ENCODE measurements at places on chromosomes 1 and 21.

DNA sequence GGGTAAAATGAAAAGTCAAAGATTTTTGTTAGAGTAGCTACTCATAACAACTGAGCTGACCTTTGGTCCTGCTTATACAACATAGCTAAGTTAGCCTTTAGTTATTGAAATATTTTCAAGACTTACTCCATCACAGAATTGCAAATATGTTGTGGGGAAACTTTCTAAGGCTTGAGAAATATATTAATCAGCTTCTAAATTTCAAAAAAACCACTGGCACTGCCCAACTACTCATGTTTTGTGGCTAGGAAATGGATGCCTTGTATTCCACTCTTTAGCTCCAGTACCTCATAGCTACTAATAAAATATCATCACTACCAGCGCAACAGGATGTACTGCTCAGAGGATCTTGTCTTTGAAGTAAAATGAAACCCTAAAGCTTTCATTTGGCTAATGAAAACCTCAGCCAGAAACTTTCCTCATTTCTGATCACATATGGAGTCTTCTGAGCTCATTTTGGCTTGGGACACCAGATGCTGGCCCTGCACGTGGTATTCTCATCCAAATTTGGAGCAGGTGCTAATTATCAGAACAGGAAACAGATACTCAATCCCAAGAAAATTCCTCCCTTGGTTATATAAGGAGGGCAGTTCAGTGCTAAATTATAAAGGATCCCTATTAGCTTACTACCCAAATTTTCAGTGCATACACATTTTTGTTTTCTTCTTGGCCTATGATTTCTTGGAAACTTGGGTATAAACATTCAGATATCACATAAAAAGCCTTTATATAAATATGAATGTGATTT lies 690.7 kb downstream of the ADGRL2 start:
- DNase-seq = no peak

DNA sequence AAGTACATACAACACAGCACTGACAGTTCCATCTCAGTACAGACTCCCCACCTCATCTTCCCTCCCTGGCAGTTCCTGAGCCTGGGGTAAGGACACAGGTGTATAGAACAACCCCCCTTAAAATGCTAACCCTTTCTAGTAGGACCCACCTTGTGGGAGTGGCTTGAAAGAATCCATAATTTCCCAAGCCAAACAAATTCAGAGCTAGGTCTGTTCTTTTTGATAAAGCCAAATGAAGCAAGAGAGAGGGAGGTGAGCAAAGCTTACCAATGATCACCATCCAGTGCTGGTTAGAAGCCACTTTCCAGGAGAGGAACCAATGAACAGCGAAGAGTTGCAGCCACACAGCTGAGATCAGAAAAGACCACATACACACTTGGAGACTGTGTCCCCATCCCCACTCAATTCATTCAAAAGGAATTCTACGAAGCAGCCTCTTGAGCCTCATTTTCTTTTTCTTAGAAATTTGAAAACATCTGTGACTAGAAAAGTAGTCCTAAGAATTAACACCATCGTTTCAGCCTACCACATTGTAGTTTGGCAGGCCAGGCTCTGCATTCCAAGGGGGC lies 9.2 kb downstream of the UBE2Q1 start:
- no peak for DNase-seq

GRCh38 chr1:68916221-68916902 lies 419.5 kb upstream of the DEPDC1 start:
- DNase-seq = no peak

DNA sequence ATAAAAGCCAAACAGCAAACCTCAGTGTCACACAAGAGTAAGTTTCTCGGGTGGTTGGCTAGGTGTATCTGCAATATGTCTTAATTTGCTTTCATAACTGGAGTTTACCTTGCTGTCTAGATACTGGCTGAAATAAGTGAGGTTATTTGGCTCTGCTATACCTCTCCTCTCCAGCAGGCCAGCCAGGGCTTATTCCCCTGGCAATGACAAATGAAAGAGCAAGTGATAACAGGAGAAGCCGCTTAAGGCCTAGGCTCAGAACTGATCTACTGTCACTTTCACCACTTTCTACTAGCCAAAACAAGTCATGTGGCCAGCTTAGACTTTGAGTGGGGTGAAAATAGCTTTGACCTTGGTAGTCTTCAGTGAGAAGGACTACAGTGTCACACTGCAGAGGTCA lies 4.8 kb upstream of the RPE65 start:
- no peak for DNase-seq

DNA sequence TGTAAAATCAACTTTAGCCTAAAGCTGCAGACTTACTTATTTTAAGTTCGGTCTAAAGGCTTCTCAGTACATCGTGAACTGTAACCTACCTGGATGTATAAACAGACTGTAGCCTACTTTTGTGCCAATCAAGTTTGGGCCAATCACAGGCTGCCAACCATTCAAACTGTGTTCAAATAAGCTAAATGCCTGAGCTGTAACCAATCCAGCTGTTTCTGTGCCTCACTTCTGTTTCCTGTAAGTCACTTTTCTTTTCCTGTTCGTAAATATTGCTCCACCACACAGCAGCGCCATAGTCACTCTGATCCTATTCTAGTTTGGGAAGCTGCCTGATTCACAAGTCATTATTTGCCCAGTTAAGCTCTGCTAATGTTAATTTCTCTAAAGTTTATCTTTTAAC lies 37.5 kb upstream of the SLAMF9 start:
- DNase-seq = no peak
